Colonic mucosa (tissue), 4 donors: ENCODE measurements at places on chromosomes 2 and 18. TPM values are rescaled to one million over a fixed set of nuclear protein-coding genes. Genes with fewer than 3 reads are reported as not detected.

DNA sequence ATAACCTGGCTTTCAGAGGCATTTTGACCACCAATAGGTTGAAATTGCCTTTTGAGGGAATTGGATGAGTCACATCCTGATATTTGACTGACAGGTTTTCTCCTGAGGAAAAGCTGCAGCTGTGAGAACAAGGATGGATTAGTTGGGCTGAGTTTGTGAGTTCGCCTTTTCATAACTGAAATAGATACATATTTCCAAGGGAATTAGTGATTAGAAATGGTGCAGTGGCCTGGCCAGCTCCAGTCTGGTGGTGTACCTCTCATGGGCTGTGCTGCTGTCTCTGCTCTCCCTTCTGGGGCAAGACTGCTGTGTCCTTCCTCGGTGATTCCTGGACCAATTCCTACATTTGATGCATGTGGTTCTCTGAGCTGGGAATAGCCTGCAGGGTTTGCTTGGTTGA lies 341.3 kb downstream of the TSN start:
- no peaks in the 10 kb centered on the region for H3K27me3 ChIP-seq
- no peaks in the 10 kb centered on the region for H3K36me3 ChIP-seq
- H3K4me1 ChIP-seq: no peaks in the 10 kb centered on the region
- H3K27ac ChIP-seq: no peak overlapping the region
- DNase-seq: no peak

ATP8B1 gene
- 359 TPM for total RNA-seq

DNA sequence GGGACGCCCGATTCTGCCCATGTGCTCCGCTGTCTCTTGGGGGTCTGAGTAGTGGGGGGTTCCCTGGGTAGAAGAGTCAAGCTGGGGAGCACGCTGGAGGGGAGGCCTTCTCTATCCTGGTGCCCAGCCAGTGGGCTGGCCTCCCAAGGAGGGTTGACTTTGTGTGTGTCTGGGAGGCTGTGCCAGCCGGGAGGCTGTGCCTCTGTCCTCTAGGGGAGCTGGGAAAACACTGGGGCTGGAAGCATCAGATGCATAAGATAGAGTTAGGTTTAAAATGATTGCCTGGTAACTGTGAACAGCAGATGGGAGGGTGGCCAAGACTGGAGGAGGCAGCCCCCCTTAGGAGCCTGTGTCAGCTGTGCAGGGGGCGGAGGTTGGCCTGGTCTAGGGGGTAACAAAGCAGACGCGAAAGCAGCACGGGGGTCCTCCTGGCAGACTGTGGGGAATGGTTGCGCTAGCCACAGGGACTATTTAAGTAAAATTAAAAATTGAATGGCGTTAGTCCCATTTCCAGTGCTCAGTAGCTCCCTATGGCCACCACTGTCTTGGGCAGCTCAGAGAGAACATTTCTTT lies 1.3 kb downstream of the ING5 start:
- H3K27ac ChIP-seq: no peak overlapping the region
- H3K27me3 ChIP-seq: no peaks in the 10 kb centered on the region
- H3K4me1 ChIP-seq: peaks cover 12% of the 10 kb centered on the region
- peak overlapping the region; percentile 98 for H3K4me3 ChIP-seq

GRCh38 chr2:162379719-162380580 lies 36.0 kb downstream of the GCA start:
- DNase-seq: no peak
- no peak overlapping the region for H3K4me3 ChIP-seq
- H3K36me3 ChIP-seq: no peaks in the 10 kb centered on the region
- no peak overlapping the region for H3K27ac ChIP-seq

PLEKHH2 gene
- total RNA-seq: 5.5 TPM

DCTN1 gene
- total RNA-seq: 111 TPM

MC4R gene
- not detected for total RNA-seq

DNA sequence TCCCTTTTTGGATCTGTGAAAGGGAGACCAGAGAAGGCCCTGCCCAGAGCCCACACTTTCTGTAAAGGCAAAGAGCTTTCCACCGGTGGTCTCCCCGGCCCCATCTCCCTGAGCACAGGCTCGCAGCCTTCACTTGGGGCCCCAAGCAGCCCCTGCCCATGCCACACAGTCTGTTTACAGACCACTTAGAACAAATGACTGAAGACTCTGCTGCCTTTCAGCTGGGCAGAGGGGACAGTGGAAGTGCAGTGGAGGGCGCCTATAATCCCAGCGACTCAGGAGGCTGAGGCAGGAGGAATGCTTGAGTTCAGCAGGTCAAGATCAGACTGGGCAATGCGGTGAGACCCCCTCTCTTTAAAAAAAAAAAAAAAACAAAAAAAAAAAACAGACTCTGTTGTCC lies 28.9 kb downstream of the SERTAD2 start:
- no peak overlapping the region for H3K27ac ChIP-seq
- no peaks in the 10 kb centered on the region for H3K36me3 ChIP-seq
- no peaks in the 10 kb centered on the region for H3K4me1 ChIP-seq
- H3K27me3 ChIP-seq: no peaks in the 10 kb centered on the region
- no peak overlapping the region for H3K4me3 ChIP-seq
- DNase-seq: no peak

DNA sequence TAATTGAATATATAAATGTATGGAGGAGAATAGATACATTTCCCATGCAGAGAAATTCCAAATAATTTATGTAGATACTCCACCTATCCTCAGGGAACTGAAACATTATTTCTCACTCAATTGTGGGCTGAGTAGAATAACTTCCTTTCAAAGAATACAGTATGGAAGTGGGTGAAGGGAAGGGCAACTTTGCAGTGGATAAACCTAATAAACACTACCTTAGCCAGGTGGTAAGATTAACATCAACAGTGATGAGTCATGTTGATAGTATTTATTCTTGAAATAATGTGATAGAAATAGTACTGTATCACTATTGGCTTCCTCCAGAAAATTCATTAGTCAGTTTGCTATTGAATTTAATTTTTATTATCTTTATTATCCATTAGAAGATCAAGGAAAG lies 716.4 kb upstream of the CHAC2 start:
- DNase-seq: no peak
- no peaks in the 10 kb centered on the region for H3K36me3 ChIP-seq

FSIP2 gene
- total RNA-seq: 4.4 TPM

SOX11 gene
- total RNA-seq: 0.35 TPM

SPP2 gene
- not detected for total RNA-seq

MLPH gene
- total RNA-seq: 87.9 TPM

HOXD12 gene
- not detected for total RNA-seq

TSPYL6 gene
- not detected for total RNA-seq

- no peaks in the 10 kb centered on the region for H3K27me3 ChIP-seq
- H3K36me3 ChIP-seq: no peaks in the 10 kb centered on the region
- H3K4me1 ChIP-seq: no peaks in the 10 kb centered on the region
- no peak for DNase-seq
These were observed 160.3 kb downstream of the CSRNP3 start for GRCh38 chr2:165629776-165630175.

GRCh38 chr2:86298411-86299390 lies 38.7 kb downstream of the REEP1 start:
- H3K27ac ChIP-seq: no peak overlapping the region
- no peak overlapping the region for H3K4me3 ChIP-seq

SULT1C4 gene
- 0.59 TPM for total RNA-seq

GRCh38 chr18:42959528-42959927 lies 156.0 kb downstream of the RIT2 start:
- H3K27ac ChIP-seq: no peak overlapping the region
- no peaks in the 10 kb centered on the region for H3K4me1 ChIP-seq
- H3K4me3 ChIP-seq: no peak overlapping the region
